ENCODE measurements at places on chromosomes 7 and 10. TPM values are rescaled to one million over a fixed set of nuclear protein-coding genes. Genes with fewer than 3 reads are reported as not detected.

The HOXA1 gene
- 1.6 TPM for polyA plus RNA-seq

The KLF14 gene
- 0.03 TPM for polyA plus RNA-seq

The TSPAN13 gene
- polyA plus RNA-seq = 38.5 TPM

The CYP3A7 gene
- 0.06 TPM for polyA plus RNA-seq

The GRM8 gene
- polyA plus RNA-seq = 2.1 TPM

The PAPOLB gene
- polyA plus RNA-seq = 0.04 TPM

The ITIH2 gene
- 0.20 TPM for polyA plus RNA-seq

The OR2A12 gene
- not detected for polyA plus RNA-seq

The DOCK1 gene
- 33.3 TPM for polyA plus RNA-seq

The FEZF1 gene
- polyA plus RNA-seq = not detected

The RARRES2 gene
- polyA plus RNA-seq = 400 TPM

The MDFIC gene
- polyA plus RNA-seq = 13.4 TPM

The SMNDC1 gene
- polyA plus RNA-seq = 17.0 TPM

The HERC4 gene
- 20.6 TPM for polyA plus RNA-seq

The MYH16 gene
- polyA plus RNA-seq = not detected

The ITPRID1 gene
- not detected for polyA plus RNA-seq

The H2BK1 gene
- polyA plus RNA-seq = not detected

The CACUL1 gene
- 11.0 TPM for polyA plus RNA-seq

The UBE2D4 gene
- polyA plus RNA-seq = 23.5 TPM

The RBM20 gene
- 0.68 TPM for polyA plus RNA-seq

The ITGA8 gene
- polyA plus RNA-seq = 34.0 TPM

The ZCWPW1 gene
- 8.7 TPM for polyA plus RNA-seq

The JAKMIP3 gene
- 1.5 TPM for polyA plus RNA-seq

The OIT3 gene
- polyA plus RNA-seq = 0.08 TPM

The MMD2 gene
- polyA plus RNA-seq = not detected

The SPDYE18 gene
- 1.3 TPM for polyA plus RNA-seq

The SYNPO2L gene
- polyA plus RNA-seq = 0.06 TPM

The MEST gene
- 6.7 TPM for polyA plus RNA-seq

The SLC26A5 gene
- 0.43 TPM for polyA plus RNA-seq

The NODAL gene
- polyA plus RNA-seq = not detected

The OR2F2 gene
- polyA plus RNA-seq = not detected

The DDC gene
- 0.29 TPM for polyA plus RNA-seq

The TFR2 gene
- 0.81 TPM for polyA plus RNA-seq

The TCAF2 gene
- 3.1 TPM for polyA plus RNA-seq

The SYT15 gene
- 5.1 TPM for polyA plus RNA-seq

The SPDYE1 gene
- polyA plus RNA-seq = not detected

The WEE2 gene
- polyA plus RNA-seq = not detected

The CYTH3 gene
- 23.5 TPM for polyA plus RNA-seq

The OR2A5 gene
- not detected for polyA plus RNA-seq

The GPR22 gene
- 0.10 TPM for polyA plus RNA-seq

The NPY4R gene
- not detected for polyA plus RNA-seq

The GAD2 gene
- not detected for polyA plus RNA-seq

The FRMD4A gene
- 15.1 TPM for polyA plus RNA-seq

The TNKS2 gene
- 22.2 TPM for polyA plus RNA-seq

The NKX2-3 gene
- not detected for polyA plus RNA-seq

The YAE1 gene
- polyA plus RNA-seq = 26.0 TPM

The MLXIPL gene
- 4.1 TPM for polyA plus RNA-seq

The TBATA gene
- not detected for polyA plus RNA-seq

The BAMBI gene
- 27.0 TPM for polyA plus RNA-seq

The OGDHL gene
- polyA plus RNA-seq = 0.87 TPM

The LIPN gene
- 0.06 TPM for polyA plus RNA-seq

Measured in urinary bladder (tissue), 4 donors.